ENCODE measurements at places on chromosomes 12 and 14.

- no peak for DNase-seq
Measured at GRCh38 chr14:49367696-49368095, 218.5 kb downstream of the RPS29 start.

DNA sequence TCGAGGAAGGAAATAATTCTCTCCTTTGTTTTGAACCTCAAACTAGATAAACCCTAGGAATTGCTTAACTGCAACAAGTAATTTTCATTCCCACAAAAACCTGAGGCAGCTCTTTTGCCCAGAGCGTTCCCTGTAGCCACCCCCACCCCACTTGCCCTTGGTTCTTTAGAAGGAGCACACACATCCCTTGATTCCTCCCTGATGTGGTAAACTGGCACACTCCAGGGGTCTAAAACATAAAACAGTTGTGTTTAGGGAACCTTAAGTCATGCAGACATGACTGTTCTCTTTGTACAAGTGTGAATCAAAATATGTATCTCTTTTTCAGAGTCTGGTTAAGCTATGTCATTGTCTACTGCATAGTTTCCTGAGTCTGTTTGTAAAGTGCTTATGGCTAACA is 14.0 kb downstream of the MAPK1IP1L start:
- no peak for DNase-seq

GRCh38 chr12:97047361-97047760 is 140.3 kb downstream of the NEDD1 start:
- no peak for DNase-seq

GRCh38 chr12:22994316-22994675 is 369.3 kb downstream of the ETNK1 start:
- no peak for DNase-seq

GRCh38 chr12:26713885-26714383 is 119.1 kb downstream of the ITPR2 start:
- DNase-seq = no peak

DNA sequence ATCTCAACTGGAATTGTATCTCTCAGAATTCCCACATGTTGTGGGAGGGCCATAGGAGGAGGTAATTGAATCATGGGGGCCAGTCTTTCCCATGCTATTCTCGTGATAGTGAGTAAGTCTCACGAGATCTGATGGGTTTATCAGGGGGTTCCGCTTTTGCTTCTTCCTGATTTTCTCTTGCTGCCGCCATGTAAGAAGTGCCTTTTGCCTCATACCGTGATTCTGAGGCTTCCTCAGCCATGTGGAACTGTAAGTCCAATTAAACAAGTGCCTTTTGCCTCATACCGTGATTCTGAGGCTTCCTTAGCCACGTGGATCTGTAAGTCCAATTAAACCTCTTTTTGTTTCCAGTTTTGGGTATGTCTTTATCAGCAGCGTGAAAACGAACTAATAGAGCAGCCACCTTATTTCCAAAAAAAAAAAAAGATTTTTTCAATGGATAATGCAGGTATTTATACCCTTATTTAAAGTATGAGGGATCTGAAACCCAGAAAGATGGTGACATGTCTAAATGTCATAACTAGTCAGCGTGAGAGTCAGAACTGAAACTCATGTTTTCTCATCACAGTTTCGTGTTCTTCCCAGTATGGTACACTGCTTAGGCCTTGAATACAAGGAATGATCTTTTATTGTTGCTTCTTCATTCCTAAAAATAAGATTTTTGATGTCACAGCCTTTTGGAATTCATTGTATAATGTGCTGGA is 89.6 kb downstream of the ERC1 start:
- DNase-seq = no peak
